Stimulated activated CD4-positive, alpha-beta T cell treated with anti-CD3 and anti-CD28 coated beads, Interleukin-12 subunit alpha, Interleukin-12 subunit beta, amount 100 ng/mL, for 24 hours (primary cell): ENCODE measurements at places on chromosomes 12 and 14.

DNA sequence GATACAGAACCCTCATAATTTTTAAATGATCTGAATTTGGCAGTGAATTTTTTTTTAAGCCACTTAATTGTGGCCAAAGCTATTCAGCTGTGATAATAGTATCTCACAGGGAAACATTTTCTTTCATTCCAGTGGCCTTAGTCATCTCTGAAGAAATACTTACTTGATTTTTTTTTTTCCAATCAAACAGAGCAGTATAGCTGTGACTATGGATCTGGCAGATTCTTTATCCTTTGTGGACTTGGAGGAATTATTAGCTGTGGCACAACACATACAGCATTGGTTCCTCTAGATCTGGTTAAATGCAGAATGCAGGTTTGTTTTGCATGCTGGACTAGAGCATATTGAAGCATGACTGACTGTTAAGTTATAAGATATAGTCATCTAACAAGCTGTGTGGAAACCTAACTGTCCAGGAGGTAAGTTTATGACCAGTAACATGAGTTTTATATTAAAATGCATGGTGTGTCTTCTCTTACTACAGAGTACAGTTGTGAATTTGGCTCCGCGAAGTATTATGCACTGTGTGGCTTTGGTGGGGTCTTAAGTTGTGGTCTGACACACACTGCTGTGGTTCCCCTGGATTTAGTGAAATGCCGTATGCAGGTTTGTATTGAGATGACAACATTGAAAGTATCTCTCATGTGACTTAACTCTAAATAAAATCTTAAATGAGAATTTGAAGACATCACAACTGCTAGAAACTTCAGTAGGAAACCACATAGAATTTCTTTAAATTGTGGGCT, 1.9 kb downstream of the SLC25A3 start:
- no peak for DNase-seq

DNA sequence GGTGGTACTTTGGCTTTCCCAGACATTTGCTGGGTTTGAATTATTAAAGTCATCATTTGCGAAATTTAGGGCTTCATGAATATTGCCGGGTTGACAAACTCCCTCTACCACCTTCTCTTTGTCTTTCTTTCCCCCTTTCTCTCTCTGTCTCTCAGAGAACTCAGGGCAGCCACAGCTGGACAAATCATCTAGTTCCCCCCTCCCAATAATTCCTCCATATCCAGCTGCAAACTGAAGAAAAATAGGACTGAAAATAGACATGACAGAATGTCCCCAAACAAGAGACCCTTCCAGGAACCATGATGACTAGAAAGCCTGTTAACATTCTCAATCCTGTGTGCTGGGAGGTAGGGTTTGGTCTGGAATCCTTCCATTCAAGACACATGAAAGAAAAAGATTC, 67.1 kb upstream of the TBX5 start:
- DNase-seq: no peak

DNA sequence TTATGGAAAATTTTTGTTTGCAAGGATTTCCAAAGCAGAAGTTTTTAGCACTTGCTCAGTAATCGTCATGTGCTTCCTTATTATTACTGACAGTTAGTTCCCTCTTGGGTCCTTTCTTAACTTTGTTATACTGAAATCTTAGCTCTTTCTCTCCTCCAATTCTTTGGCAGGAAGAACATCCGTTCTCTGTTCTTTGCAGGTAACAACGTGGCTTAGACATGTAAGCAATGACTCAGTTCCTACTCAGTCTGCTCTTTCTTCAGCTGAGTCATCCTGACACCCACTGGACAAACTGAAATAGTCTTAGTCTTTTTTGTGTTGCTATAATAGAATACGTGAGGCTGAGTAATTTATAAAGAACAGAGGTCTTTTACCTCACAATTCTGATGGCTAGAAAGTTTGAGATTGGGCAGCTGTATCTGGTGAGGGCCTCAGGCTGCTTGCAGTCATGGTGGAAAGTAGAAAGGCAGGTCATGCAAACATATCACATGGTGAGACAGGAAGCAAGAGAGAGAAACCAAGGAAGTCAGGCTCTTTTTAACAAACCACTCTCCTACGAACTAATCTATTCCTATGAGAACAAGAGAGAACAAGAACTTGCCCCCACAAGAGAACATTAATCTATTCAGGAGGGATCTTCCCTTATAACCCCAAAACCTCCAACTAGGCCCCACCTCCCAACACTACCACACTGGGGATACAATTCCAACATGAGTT, 49.2 kb downstream of the TESPA1 start:
- DNase-seq: peak; percentile 12

DNA sequence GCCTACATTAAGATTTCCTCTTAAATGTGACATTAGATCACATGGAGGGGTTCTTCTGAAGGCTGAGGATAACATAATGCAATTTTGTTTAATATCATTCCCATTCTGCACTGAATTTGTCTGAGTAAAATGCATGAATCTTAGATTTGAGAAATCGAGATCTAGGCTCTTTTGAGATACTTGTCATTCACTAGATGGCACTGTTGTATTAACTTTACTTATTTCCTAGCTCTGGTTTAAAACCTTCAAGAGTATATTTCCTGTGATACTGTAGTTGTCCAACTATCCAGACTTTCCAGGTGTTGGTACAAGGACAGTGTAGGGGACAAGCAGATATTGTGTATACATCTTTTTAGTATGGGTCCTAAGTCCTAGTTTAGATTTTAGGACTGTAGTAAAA, 91.7 kb upstream of the SEL1L start:
- DNase-seq: no peak

DNA sequence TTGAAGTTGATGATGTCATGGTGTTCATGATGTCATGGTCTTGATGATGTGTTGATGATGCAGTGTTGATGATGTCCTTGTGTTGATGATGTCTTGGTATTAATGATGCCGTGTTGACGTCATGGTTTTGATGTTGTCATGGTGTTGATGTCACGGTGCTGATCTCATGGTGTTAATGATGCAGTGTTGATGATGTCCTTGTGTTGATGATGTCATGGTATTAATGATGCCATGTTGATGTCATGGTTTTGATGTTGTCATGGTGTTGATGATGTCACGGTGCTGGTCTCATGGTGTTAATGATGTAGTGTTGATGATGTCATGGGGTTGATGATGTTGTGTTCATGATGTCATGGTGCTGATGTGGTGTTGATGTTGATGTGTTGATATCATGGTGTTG, 48.0 kb upstream of the RIMBP2 start:
- DNase-seq: no peak

DNA sequence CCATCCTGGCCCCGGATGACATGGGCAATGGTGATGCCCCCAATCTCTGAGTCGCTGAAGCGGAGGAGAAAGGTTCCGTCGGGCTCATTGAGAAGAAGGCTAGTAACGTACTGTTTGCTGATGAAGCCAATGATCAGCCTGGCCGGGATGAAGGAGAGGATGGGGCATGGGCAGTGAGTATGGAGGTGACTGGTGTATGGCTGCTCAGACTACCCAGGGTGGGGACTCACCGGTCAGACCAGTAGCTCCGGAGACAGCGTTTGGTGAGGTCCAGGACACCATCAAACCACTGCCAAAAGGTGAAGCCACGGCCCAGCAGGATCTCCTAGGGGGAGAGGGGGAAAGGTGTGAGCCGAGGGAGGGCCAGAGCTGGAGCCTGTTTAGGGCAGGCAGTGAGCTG, 10.9 kb downstream of the NAB2 start:
- no peak for DNase-seq

- DNase-seq: no peak
Measured at GRCh38 chr14:66088656-66089055, 397.5 kb upstream of the CCDC196 start.

- no peak for DNase-seq
Measured at GRCh38 chr14:52071675-52072074, 2.8 kb upstream of the NID2 start.

GRCh38 chr12:110426406-110426805, 22.9 kb upstream of the ANAPC7 start:
- DNase-seq: no peak

DNA sequence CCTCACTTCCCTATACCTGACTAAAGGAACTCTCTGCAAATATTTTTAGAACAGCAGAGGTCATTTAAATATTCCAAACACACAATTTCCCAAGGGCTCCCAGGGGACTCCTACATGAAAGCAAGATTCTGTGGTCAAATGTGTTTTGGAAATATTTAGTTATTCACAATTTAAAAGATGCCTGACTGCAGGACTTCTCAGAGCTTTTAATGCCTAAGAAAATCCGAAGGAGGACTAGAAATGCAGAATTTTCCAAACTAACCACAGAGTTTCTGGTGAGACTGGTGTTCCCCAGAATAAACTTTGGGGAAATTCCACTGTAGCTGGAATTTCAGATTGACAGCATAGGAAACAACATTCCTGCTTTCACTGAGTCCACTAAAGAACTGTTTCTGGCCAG, 84.8 kb upstream of the MAP1LC3B2 start:
- DNase-seq: no peak

DNA sequence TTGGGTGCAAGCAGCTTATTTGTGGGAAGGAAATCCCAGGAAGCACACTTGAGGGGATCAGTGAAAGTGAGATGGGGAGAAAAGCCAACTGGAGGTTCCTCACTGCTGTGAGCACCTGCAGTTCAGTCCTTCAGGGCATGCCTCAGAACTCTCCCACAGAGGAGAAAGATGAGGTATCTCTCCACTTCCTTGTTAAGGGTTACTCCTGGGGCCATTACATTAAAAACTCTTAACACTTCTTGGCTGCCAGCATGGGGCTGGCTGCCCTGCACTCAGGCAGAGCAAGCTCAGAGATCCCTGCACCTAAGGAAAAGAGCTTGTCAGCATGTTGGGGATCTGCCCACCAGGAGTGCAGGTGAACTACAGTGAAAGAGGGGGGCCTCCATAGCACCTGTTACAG, 28.8 kb downstream of the FERMT2 start:
- DNase-seq: no peak

GRCh38 chr14:21200752-21201461, 45.0 kb upstream of the OR5AU1 start:
- no peak for DNase-seq

- peak; percentile 26 for DNase-seq
Measured at GRCh38 chr14:106844608-106845285, 1318.4 kb downstream of the TMEM121 start.

DNA sequence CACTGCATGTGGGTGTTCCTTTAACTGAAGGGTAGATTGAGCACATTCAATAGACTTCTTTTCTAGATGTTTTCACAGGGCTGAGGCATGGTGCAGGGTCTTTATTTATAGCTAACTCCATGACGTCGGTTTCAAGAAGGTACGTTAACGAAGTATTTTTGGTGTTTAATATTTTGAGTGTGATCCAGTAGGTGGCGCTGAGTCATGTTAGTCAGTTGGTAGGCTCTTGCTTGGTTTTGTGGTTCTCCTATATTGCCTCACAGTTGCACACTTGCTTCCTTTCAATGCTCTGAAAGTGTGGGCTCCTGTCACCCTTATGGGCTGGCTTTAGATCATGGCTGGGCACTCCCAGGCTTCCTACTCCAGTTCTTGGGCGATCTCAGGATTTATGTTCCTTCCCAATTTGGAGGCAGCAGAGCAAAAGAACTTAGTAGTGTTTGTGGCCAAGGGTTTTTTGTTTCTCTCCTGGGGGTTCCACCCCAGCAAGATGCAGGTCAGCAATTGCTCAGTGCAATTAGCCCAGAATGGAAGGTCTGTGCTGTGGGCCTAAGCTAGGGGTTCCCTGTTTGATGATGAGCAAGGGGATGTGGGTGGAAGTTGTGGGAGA, 471.6 kb upstream of the FOXG1 start:
- DNase-seq: no peak

GRCh38 chr12:23548742-23549141, 400.7 kb downstream of the SOX5 start:
- DNase-seq: no peak

DNA sequence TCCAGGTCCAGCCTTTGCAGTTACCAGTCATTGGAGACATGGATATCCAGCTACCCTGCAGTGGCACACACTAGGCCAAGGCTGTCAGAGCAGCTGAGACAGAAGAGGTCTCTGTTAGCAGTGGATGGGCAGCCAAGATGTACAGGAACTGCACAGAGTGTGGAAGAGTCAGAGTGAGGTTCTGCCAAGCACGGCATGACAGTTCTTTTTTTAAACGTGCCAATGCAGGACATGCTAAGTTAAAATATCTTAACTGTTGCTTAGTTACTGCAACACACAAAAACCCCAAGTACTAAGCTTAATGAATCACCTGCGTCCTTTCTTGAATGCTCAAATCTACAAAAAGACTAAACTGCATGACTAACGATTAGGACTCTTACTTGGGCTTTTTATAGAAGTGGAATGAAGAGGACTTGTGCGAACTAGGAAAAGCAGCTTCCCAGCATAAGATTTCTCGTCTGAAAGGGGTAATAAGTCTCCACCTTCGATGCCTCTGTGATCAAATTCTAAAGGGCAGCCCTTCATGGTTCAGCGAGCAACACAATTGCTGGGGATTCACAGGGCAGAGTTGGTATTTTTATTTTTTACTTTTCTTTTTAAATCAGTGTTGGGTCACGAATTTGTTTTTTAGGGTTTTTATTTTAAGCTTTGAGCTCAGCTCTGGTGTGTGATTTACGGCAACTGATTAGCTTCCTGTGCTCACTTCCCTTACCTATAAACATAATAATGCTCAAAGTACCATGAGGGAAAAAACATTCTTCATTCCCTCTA, 20.6 kb downstream of the MAPK1IP1L start:
- DNase-seq: no peak

GRCh38 chr14:81005540-81006228, 50.3 kb downstream of the TSHR start:
- no peak for DNase-seq

DNA sequence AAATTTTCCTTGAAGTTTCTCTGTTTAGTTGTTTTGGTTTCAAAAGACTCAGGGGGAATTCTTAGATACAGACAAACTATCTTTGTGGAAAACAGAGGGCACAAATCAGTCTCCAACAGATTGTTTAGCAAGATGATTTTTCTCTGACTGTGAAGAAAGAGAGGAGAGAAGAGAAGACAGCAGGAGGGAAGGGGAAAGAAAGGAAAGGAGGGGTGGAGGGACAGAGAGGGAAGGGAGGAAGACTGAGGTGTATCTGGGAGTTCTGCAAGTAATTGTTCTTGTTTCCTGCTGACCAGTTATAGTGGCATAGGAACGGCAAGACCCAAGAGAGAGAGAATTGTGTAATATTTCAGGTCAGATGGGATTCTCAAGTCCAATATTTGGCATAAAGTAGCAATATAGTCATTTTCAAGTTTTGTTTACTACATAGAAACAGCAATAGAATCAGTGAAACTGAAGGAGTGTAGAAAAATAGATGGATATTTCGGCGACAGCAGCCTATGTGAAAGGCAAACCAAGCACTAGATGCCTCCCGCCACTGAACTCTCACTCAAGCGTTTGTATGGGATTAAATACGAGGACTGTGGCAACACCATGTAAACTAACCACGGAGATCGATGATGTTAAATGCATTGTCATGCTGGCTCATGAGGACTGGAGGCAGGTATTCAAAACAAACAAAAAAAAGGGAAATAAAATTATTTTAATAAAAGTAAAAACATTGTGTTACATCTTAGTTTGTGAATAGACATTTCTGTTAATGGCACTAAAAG, 342.5 kb downstream of the SLC16A7 start:
- no peak for DNase-seq

GRCh38 chr12:65673732-65674131, 150.6 kb upstream of the HMGA2 start:
- DNase-seq: no peak

- peak; percentile 71 for DNase-seq
Measured at GRCh38 chr14:64504897-64505794, 576 bp downstream of the ZBTB1 start.

GRCh38 chr14:95472819-95473251, 43.6 kb downstream of the SYNE3 start:
- no peak for DNase-seq

- no peak for DNase-seq
Measured at GRCh38 chr12:8662593-8662992, at the start of gene MFAP5. MFAP5 (minus strand) TSS chr12:8662826; CDS start chr12:8662104, 722 bp downstream.
